ENCODE measurements at places on chromosomes 7 and 10.

DNA sequence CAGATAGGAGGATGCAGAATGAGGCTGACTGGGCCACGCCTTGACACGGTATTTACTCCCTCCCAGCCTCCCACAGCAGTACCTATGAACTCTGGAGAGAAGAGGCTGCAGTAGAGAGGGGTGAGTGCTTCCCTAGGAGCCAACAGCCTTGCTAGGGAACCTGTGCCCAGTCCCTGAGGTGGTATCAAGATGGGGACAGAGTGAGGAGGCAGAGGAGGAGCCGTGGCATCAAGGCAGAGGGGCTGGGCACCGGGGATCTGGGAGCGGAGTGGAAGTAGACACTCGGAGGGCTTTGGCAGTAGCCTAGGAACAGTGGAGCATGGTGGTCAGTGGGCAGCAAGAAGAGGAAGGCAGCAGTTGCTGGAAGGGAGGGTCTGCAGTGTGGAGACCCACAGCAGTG lies 68.7 kb upstream of the CHST15 start:
- no peak for DNase-seq

- no peak for DNase-seq
Observed at GRCh38 chr10:101766753-101767599, 8.9 kb downstream of the FGF8 start.

DNA sequence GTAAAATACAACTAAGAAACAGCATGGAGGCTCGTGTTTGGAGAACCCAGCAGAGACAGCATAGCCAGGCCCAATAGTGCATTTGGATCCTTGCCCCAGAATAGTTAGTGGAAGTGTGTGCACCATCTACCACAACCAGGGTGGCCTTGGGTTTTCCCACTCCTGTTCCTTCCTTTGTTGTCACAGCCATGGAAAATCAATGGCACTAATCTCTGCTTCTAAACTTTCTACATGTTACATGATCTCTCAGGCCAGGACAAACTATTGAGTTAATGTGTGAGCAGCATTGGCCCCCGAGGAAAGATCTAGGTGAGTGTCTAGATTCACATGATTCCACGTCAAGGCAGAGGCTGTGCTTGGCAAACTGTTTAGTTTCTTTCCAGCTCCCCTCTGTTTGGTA lies 2.0 kb downstream of the CYP3A7 start:
- DNase-seq, result no peak

DNA sequence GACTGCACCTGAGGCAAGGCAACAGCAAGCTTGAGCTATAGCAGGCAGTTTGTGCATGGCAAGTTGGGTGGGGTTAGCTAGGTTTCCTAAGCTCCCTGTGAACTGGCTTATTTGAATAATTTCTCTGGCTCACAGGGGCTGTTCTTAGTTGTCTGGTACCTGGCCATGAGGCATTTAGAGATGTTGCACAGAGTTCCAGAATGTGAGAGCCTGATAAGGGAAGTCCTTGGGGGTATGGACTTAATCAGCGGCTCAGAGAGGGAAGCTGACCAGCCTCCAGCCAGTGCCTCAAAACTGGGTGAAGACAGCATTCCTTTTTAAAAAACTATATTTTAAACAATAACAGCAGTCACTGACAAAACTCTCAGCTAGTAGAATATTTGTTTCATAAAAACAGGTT lies 307.4 kb downstream of the FZD1 start:
- DNase-seq, result no peak

DNA sequence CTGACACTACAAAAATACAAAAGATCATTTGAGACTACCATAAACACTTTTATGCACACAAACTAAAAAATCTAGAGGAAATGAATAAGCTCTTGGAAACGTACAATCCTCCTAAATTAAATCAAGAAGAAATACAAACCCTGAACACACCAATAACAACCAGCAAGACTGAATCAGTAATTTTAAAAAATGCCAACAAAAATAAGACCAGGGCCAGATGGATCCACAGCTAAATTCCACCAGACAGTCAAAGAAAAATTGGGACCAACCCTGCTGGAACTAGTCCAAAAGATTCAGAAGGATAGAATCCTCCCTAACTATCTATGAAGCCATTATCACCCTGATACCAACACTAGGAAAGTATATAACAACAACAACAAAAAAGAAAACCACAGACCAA lies 277.4 kb downstream of the AGMO start:
- DNase-seq, result no peak

- DNase-seq, result no peak
Observed at GRCh38 chr7:23852135-23852534, 142.1 kb downstream of the STK31 start.
